ENCODE measurements at places on chromosomes 2 and 18. TPM values are rescaled to one million over a fixed set of nuclear protein-coding genes. Genes with fewer than 3 reads are reported as not detected.
A peak's percentile ranks its signal among the peaks of the same experiment; 100 is the strongest.

AMER3 gene
- total RNA-seq = not detected

ALK gene
- total RNA-seq = 1.7 TPM

XDH gene
- not detected for total RNA-seq

KIDINS220 gene
- total RNA-seq = 58.7 TPM

DNA sequence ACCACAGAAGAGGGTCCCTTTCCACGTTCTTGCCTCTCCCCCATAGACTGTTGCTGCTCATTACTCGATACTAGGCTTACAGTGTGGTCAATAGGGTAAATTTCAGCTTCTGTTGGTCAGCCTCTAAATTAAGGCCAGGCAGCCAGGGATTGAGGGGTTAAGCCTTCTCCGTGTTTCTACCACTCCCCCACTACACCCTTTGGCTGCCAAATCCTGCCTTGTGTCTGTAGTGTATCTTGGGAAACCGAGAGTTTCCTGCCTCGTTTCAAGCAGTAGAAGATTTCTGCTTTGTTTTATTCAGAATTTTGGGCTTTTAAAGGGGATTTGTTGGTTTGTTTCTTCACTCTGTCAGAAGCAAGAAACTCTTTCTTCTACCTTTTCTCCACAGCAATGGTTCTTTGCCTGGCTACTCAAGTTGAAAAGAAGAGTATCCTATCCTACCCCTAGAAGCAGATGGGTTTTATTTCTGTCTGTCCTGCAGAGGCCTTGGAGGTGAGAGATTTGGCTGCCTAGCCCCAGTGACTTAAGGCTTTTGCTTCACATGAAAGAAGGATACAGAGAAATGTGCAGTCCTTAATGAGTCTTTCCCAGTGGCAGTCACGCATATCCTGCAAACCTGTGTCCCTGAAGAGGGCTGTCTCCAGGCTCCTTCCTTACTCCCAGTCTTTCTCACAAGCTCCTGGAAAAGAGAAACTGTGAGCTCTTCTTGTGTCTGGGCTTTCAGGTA, 261.5 kb upstream of the TANK start:
- H3K4me1 ChIP-seq = no peaks in the 10 kb centered on the region
- no peak overlapping the region for H3K27ac ChIP-seq
- H3K4me3 ChIP-seq = no peak overlapping the region
- no peaks in the 10 kb centered on the region for H3K27me3 ChIP-seq
- H3K36me3 ChIP-seq = no peaks in the 10 kb centered on the region

- no peaks in the 10 kb centered on the region for H3K27me3 ChIP-seq
- H3K4me1 ChIP-seq = no peaks in the 10 kb centered on the region
- H3K36me3 ChIP-seq = no peaks in the 10 kb centered on the region
- H3K27ac ChIP-seq = no peak overlapping the region
- no peak overlapping the region for H3K4me3 ChIP-seq
Observed at GRCh38 chr2:128603411-128603924, 284.8 kb upstream of the HS6ST1 start.

- no peak overlapping the region for H3K27ac ChIP-seq
- H3K4me1 ChIP-seq = no peaks in the 10 kb centered on the region
- no peak overlapping the region for H3K4me3 ChIP-seq
- H3K27me3 ChIP-seq = no peaks in the 10 kb centered on the region
- no peak for DNase-seq
Observed at GRCh38 chr18:50183556-50183955, 11.4 kb downstream of the MYO5B start.

DNA sequence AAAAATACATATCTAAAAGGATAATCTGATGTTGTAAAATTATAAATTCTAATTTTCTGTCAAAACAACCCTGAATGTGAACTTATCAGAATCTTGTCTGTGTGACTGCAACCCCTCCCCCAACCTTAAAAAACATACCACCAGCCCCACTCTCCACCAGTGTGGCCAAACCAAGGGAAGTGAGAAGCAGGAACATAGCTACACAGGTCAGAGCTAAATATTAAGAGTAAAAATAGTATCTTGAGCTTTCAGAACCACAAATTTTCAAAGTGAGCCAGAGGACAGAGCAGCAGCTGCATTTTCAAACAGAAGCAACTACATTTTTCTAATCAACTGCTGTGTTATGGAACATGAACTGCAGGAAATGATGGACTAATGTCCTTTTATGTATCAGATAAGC, 156.7 kb downstream of the SLC4A10 start:
- no peaks in the 10 kb centered on the region for H3K36me3 ChIP-seq
- no peaks in the 10 kb centered on the region for H3K27me3 ChIP-seq
- no peak overlapping the region for H3K27ac ChIP-seq
- no peaks in the 10 kb centered on the region for H3K4me1 ChIP-seq
- no peak overlapping the region for H3K4me3 ChIP-seq

DNA sequence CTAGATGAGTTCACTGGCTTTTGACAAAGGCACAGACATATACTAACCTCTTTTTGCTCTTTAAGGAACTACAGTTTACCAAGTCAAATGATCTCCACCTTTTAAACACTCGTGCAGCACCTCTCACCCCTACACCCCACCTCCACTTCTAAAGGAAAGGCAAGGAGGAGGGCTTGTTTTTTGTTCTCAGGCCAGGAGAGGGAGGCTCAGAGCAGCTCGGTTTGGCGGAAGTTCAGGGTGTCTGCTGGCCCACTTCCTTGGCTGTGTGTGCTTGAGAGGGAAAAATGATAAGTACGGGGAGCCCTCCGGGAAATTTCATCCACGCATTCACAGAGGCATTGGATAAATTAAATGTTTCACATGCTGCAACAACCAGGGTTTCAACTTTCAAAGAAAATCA, 667.9 kb downstream of the BCL11A start:
- H3K27ac ChIP-seq = no peak overlapping the region
- DNase-seq = no peak
- no peak overlapping the region for H3K4me3 ChIP-seq
- no peaks in the 10 kb centered on the region for H3K36me3 ChIP-seq
- H3K4me1 ChIP-seq = no peaks in the 10 kb centered on the region

DNA sequence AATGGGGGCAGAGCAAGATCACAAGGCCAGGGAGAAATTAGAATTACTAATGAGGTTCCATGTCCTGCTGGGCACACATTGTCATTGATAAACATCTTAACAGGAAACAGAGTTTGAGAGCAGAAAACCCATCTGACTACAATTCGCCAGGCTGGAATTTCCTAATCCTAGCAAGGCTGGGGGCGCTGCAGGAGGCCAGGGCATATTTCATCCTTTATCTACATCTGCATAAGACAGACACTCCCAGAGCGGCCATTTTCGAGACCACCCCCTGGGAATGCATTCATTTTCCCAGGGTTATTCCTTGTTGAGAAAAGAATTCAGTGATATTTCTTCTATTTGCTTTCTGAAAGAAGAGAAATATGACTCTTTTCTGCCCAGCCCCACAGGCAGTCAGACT, 152.7 kb downstream of the SUCLG1 start:
- DNase-seq = no peak
- no peak overlapping the region for H3K4me3 ChIP-seq
- no peaks in the 10 kb centered on the region for H3K36me3 ChIP-seq
- H3K27ac ChIP-seq = no peak overlapping the region
- no peaks in the 10 kb centered on the region for H3K27me3 ChIP-seq

DNA sequence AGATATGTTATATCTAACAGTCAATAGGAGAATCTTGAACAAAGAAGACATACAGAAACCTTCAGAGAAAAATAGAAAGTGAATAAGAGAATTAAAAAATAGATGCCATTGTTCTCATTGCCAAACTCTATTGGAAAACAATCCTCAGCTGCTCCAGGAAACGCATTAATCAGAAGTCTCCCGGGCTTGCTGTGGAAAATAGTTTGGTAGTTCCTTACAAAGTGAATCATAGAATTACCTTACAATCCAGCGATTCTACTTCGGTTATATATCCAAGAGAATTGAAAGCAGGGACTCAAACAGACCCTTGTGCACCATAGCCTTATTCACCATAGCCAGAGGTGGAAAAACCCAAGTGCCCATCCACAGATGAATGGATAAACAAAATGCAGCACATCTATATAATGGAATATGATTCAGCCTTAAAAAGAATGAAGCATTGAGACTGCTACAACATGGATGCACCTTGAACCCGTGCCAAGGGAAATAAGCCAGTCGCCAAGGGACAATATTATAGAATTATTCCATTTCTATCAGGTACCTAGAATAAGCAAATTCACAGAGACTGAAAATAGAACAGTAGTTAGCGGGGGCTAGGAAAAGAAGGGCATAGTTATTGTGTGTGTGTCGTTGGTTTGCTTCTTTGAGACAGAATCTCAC, 21.9 kb upstream of the CHRNA1 start:
- no peak for DNase-seq
- H3K36me3 ChIP-seq = no peaks in the 10 kb centered on the region
- no peak overlapping the region for H3K4me3 ChIP-seq
- H3K4me1 ChIP-seq = no peaks in the 10 kb centered on the region
- H3K27me3 ChIP-seq = no peaks in the 10 kb centered on the region

GRCh38 chr2:108640731-108641130, 78.6 kb upstream of the RANBP2 start:
- no peak overlapping the region for H3K4me3 ChIP-seq
- no peaks in the 10 kb centered on the region for H3K36me3 ChIP-seq
- no peak for DNase-seq
- no peak overlapping the region for H3K27ac ChIP-seq

DNA sequence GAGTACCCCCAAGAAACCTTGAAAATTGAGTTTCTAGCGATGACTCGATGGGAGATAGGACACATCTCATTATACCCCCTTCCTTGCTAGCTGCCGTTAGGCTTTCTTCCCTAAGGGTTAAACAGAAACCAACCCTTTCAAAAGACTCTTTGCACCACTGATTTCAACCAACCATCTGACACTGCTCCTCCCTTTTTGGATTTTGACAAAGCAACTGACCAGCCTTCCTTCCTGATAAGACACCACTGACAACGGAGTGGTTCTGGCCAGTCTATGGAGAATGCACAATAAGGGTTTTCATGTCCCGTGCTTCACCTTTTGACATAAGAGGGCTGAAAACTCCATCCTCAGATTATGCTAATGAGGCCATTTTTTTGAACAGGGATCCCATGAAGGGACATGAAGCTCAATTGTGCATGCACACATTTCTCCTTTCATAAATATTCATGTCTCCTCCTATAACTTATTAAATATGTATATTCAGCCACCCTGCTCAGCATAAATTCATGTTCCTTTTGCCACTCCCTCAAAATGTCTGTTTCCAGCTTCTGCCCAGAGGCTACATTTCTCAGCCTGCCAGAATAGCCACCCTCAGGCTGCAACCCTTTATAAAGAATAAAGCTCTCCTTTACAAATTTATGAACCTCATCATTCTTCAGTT, 52.8 kb upstream of the SLC35F5 start:
- no peak for DNase-seq
- no peak overlapping the region for H3K4me3 ChIP-seq
- peaks cover 2% of the 10 kb centered on the region for H3K4me1 ChIP-seq
- H3K27me3 ChIP-seq = no peaks in the 10 kb centered on the region

DNA sequence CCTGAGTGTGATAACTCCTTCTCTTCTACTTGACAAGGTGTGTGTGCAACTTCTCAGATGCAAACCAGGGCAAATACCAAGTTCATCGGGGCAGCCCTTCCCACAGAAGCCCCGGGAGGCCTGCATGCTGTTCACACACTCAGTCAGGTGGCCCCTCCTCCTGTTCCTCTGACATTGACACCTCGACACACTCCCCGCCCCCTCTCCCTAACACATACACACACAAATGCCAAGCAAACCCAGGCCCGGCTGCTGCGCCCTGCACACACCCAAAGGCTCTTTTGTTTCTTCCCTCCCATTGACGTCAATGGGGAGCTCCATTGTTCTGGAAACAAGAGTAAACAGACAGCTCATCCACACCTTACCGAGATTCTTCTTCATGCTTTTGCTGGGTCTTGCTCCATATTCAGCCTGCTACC, 1.7 kb upstream of the PER2 start:
- H3K4me3 ChIP-seq = no peak overlapping the region
- DNase-seq = peak; percentile 42
- no peaks in the 10 kb centered on the region for H3K27me3 ChIP-seq
- no peak overlapping the region for H3K27ac ChIP-seq
- peaks cover 8% of the 10 kb centered on the region for H3K4me1 ChIP-seq

DNA sequence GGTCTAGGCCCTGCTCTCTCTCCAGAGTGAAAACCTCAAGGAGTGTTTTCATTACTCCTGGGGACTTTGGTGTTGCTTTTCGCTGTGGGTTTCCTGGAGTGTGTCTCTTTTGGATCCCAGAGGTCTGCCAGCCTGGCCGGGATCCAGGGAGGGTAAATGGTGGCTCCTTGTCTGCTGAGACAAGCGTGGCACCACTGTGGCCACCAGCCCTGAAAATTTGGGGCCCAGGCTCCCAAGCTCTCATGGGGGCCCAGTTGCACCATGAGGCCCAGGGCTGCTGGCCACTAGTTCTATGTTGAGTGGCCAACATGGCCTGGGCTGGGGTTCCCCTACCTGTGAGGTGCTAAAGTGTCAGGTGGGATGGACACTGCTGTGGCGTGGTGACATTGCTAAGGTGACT, 144.8 kb downstream of the CTIF start:
- H3K36me3 ChIP-seq = no peaks in the 10 kb centered on the region
- peaks cover 12% of the 10 kb centered on the region for H3K4me1 ChIP-seq
- no peak overlapping the region for H3K27ac ChIP-seq
- DNase-seq = no peak

DNA sequence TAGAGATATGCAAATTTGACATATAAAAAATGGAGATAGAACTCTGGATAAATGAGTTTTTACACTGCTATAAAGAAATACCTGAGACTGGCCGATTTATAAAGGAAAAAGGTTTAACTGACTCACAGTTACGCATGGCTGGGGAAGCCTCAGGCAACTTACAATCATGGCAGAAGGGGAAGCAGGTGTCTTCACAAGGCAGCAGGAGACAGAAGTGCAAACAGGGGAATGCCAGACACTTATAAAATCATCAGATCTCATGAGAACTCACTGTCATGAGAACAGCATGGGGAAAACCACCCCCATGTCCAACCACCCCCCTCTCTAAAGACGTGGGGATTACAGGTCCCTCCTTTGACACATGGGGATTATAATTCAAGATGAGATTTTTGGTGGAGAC, 1540.2 kb upstream of the SLC39A10 start:
- no peaks in the 10 kb centered on the region for H3K4me1 ChIP-seq
- no peaks in the 10 kb centered on the region for H3K27me3 ChIP-seq
- no peak overlapping the region for H3K27ac ChIP-seq
- no peaks in the 10 kb centered on the region for H3K36me3 ChIP-seq
- H3K4me3 ChIP-seq = no peak overlapping the region

DNA sequence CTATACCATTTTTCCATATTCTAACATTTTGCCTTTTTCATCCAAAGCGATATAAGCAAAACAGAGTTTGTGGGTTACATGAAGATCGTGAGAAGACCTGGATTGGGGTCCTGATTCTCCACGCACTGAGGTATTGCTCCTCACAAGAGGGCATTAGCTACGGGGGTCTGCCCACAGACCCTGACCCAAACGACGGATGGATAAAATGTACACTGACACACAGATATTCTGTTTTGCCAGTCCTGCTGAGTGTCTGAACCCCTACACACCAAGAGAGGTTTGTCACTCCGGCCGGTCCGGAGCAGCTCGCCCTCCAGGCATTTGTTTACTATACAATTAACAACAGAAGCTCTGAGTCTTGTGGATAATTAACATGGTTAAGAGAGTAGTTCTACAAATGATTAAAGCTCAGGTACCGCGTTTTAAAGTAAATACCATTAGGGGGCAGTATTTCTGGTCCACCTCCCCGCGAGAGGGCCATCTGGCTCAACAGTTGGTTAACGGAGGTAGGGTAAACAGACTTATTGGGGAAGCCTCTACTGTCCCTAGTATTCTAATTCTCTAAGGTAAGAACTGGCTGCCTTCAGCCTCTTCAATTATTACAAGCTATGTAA, 28.4 kb downstream of the SCYGR8 start:
- no peaks in the 10 kb centered on the region for H3K36me3 ChIP-seq
- no peaks in the 10 kb centered on the region for H3K4me1 ChIP-seq
- no peaks in the 10 kb centered on the region for H3K27me3 ChIP-seq
- no peak for DNase-seq

Data from ovary (tissue), 10 donors.